T-helper 2 cell treated with Interferon-gamma antibody and Interleukin-4, amounts not matched to agents 5 μg/mL and 100 μg/mL, for 36 hours (primary cell): ENCODE measurements at places on chromosomes 2 and 18.
A peak's percentile ranks its signal among the peaks of the same experiment; 100 is the strongest.

DNA sequence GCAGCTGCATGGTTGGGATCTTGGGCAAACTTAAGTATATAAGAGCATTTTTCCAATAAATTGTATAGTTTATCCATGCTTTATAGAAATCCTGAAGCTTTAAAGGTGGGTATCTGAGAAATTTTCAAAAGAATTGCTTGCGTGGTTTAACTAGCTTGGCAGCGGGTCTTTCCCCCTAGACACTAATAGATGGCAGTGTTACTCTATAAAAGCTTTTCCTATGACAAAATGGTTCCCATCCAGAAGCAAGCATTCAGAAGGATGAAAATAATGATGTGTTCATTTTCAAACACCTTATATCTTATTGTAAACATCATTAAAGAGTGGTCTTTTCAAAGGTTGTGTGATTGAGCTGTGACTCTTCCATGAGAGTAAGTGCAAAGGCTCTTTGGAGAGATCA, 45.9 kb downstream of the KDM3A start:
- DNase-seq: no peak

DNA sequence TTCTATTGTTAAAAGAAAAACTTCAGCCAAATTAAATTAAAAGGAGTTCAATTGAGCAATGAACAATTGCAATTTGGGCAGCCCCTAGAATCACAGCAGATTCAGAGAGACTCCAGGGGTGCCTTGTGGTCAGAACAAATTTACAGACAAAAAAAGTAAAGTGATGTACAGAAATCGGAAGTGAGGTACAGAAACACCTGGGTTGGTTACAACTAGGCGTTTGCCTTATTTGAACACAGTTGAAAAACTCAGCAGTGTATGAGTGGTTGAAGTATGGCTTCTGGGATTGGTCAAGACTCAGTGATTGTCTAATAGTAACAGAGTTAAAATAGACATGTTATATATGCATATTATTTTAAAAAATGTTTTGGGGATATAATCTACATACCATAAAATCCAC, 98.5 kb upstream of the ZSWIM2 start:
- no peak for DNase-seq

- no peak for DNase-seq
Measured at GRCh38 chr2:230000118-230000841, 68.4 kb downstream of the SLC16A14 start.

DNA sequence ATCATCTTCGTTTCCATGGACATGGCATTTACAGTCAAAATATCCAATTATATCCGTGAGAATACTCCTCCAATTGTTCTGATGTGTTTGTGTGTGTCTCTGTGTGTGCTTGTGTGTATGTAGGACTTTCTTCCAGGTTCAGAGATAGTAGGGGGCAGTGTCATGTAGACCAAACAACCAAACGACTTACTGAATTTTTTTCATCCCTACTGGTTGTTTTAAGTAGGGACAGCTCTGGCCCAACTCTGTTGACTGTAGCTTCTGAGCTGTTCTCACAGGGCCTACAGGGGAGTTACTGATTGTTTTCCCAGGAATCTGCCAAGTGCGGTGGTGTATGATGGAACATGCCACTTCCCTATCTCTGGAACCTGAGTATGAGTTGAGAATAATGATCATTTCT, 69.6 kb downstream of the ETAA1 start:
- no peak for DNase-seq

DNA sequence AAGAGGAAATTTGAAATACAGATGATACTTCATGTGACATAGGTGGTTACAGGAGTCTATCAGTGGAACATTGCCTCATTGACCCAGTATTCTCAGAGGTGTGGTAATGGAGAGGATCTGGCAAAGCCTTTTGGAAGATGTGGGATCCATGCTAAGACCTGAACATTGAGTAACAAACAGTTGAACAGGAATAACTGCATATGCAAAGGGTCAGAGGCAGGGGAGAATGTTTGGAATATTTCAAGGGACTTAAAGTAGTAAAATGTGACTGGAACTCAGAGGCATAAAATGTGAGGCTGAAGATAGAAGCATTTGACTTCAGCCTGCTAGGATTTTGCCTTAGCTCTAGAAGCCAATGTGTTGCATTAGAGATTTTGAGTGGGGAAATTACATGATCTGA, 300.2 kb upstream of the ETAA1 start:
- no peak for DNase-seq

- no peak for DNase-seq
Measured at GRCh38 chr2:38863061-38863695, 12.6 kb downstream of the DHX57 start.

- no peak for DNase-seq
Measured at GRCh38 chr2:176669398-176670174, 400.3 kb downstream of the MTX2 start.

GRCh38 chr2:150191349-150191748, 296.1 kb downstream of the RND3 start:
- DNase-seq: no peak

GRCh38 chr2:58073751-58074150, 27.1 kb downstream of the VRK2 start:
- DNase-seq: no peak

DNA sequence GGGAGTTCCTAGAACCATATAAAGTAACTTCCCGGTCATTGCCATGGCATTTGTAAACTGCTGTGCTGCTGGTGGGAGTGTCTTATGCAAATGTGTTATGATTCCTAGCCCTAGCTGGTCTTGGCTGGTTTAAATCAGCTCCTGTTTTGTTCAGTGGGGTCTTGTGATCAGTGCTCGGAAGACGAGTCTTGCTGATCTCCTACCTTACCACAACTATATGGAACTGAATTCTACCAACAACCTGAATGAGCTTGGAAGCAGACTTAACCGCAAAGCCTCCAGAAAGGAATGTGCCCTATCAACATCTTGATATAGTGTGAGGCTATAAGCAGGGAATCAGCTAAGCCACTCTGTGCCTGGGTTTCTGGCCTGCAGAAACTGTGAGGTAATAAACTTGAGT, 33.5 kb downstream of the POLE4 start:
- no peak for DNase-seq

GRCh38 chr2:157488877-157489276, 45.0 kb upstream of the CYTIP start:
- DNase-seq: no peak

GRCh38 chr18:2148823-2149222, 422.5 kb downstream of the METTL4 start:
- no peak for DNase-seq

GRCh38 chr2:142951190-142952007, 73.9 kb downstream of the KYNU start:
- DNase-seq: no peak

GRCh38 chr2:149953627-149954026, 366.1 kb upstream of the MMADHC start:
- no peak for DNase-seq

- no peak for DNase-seq
Measured at GRCh38 chr18:9100796-9101195, 1.7 kb upstream of the NDUFV2 start.

- DNase-seq: no peak
Measured at GRCh38 chr18:809985-810642, 1.9 kb downstream of the YES1 start.

DNA sequence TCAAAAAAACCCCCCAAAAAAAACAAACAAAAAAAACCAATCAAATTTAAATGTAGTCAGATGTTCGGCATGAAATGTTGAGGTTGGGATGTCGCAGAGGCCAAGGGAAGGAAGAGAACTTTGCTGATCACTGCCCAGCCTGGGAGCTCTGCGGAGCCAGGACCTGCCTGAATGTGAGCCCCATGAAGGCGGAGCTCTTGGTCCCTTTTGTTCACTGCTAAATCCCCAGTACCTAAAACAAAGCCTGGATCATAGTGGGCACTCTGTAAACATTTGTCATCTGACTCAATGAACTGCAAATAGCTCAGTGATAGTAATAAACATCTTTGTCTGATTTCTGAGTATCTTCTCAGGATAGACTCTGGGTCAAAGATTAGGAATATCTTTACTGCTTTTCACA, 64.0 kb downstream of the NGEF start:
- DNase-seq: no peak

DNA sequence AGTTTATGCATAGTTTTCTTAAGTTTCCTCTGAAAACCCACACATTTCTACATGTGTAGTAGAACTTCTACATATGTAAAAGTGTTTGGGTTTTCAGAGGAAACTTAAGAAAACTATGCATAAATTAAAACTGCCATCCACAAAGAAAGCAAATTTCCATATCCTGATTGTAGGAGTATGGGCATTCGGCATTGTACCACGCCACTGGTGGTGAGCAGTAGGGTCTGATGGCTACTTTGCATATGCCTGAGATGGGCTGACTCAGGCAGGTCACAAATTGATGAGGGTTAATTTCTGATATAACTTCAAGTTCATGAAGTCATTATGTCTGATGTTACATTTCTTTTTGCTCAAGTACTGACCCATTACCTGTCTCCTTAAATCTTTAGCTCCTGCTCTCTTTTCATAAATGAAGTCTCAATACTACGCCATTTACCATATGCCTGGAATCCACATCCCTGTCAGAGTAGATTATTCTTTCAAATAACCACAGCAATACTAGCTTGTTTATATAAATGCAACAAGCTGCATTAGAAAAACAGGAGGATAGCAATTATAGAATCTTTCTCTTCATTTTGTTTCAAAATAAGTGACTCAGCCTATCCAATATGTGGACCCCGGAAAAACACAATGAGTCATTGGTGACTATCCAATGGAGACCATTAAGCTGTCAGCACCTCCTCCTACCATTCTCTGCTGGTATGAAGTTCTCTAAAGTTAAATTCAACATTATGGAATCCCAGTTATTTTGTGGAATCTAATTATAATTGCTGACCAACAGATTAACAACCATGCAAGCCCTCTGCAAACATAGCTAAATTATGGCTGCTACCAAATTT, 355.2 kb upstream of the UBE2E3 start:
- no peak for DNase-seq

- DNase-seq: no peak
Measured at GRCh38 chr2:170145675-170146432, 32.1 kb upstream of the MYO3B start.

- no peak for DNase-seq
Measured at GRCh38 chr2:105052773-105053172, 14.9 kb downstream of the MRPS9 start.

GRCh38 chr2:5664278-5664681, 27.9 kb upstream of the SOX11 start:
- DNase-seq: no peak

DNA sequence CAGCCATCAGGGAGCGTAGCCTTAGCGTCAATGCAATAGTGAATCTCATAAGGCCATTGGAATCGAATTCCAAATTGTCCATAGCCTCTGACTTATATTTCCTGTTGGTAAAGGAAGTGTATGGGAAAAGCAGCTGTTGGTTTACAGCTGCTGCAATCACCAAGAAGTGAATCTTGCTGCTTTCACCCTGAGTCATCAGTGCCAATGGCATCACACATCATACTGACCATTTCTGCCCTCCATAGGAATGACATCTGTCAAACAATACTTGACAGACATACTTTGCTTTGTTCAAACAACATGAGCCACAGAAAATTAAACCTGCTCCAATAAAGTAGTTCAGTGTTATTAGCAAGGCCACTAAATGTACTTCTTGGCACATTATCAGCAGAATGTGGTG, 111.2 kb upstream of the KLHL29 start:
- DNase-seq: no peak

DNA sequence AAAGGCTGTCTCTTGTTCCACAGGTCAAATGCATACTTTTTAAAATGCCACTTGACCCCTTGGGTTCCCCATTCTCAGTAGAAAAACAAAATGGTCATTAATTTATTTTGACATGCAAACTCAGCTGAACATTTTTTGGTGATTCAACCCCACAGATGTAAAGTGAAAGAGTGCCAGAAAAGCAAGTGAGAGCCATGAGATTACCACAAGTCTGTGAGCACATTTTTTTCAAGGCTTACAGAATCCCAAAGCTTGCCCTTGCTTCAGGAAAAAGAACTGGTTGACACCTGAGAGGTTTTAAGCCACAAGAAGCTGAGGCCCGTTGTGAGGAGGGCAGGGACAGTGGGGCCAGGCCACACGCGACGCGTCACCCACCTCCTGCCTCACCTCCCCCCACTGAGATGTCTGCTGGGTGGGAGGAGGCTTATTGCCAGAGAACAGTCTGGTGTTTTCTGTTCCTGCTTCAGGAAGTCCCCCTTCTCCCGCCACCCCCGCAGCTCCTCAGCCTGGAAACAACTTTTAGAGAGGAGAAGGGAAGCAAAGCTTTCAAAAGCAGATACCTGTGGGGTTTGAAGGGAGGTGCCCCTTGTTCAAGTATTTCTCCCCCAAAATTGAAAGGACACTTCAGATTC, 70.4 kb upstream of the CYP1B1 start:
- peak; percentile 38 for DNase-seq

DNA sequence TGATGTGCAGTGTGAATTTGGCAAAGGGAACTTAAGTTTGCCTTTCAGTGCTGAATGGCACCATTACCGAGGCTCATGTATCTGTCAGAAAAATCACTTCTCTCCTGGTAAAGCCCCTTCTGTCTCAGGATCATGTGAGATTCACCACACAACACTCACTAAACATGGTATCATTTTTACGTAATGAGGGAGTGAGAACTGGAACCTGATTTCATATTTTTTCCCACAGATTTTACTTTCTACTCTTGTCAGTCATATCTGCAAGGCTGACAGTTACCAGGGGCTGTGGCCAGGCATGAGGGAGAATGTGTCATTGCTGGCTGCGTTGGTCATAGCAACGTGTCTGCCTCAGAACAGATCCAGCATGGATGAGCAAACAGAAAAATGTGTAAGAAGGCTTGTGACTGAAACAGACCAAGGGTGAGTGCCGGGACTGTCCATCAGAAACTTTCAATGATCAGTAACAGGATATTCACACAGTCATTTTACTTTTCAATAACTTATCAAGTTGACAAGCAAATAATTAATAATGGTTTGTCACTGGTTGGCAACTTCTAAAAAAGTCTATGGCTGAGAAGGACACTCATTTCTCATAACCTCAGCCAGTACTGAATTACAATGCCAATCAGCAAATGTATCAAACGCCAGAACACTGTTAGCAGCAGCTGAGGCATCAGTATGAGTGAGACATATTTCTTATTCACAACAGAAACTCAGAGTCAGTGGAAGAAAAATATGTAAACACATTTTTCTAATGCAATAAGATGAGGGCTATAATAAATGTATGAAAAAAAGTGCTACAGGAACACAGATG, 100.5 kb downstream of the CDC42EP3 start:
- DNase-seq: peak; percentile 62

DNA sequence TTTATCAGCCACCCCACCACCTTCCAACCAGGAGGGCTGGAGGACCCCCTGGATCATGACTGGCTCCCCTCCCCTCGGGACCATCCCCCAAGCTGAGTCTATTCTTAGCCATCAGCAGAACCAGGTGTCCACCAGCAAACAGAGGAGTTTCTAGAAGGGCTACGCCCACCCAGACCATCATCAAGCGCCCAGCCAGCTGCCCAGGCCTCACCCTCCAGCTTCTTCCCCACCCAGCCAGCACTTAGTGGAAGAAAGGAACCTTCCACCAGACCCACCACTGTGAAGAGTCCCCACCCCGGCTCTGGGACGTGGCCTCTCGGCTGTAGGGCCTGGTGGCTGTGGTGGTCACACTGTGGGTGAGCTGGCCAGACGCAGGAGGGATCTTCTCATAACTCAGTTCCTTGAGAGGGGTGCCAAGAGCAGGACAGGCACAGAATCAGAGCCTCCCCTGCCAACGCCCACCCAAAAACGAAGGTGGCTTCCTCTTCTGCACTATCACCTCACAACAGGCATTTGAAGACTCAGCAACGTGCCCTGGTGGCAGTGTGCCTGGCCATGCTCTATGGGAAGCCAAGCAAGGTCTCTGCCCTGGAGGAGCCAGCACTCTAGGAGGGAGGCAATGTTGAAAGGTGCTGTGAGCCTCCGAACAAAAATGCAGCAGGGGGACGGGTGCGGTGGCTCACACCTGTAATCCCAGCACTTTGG, 19.0 kb downstream of the BIN1 start:
- no peak for DNase-seq
